CD4-positive, alpha-beta T cell treated with Interleukin-17A for 4 hours (primary cell): ENCODE measurements at places on chromosomes 6 and 20.

- no peak for DNase-seq
These were observed 11.2 kb upstream of the HDAC2 start for GRCh38 chr6:113982055-113982550.

GRCh38 chr6:33116417-33116816 is 40.6 kb downstream of the HLA-DPB1 start:
- no peak for DNase-seq

DNA sequence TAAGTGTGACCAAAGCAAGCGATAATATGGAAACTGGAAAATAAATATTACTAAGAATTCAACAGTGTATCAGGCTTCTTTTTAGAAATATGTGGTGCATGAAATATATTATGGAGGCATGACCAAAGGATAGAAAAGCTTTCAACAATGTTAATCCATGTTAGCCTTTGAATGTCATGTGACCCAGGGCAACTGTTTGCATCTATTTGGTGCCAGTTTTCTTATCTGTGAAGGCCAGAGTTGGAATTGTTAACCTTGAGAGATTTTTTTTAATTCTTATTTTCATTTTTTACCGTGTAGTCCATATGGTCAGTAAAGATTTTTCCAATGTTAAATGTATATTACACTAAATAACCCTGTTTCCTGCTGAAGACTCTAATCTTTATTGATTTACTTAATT is 411.1 kb downstream of the BCKDHB start:
- DNase-seq = no peak

DNA sequence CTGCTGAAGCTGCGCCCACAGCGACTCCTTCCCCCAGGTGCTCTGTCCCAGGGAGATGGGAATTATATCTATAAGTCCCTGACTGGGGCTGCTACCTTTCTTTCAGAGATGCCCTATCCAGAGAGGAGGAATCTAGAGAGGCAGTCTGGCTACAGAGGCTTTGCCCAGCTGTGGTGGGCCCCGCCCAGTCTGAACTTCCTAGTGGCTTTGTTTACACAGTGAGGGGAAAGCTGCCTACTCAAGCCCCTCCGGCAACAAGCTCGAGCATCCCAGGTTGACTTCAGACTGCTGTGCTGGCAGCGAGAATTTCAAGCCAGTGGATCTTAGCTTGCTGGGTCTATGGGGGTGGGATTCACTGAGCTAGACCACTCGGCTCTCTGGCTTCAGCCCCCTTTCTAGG is 152.5 kb upstream of the MAP3K7 start:
- no peak for DNase-seq

- DNase-seq = no peak
These were observed 94.5 kb upstream of the SULF2 start for GRCh38 chr20:47879771-47880170.

- no peak for DNase-seq
These were observed 4.1 kb upstream of the ABT1 start for GRCh38 chr6:26592649-26593048.

DNA sequence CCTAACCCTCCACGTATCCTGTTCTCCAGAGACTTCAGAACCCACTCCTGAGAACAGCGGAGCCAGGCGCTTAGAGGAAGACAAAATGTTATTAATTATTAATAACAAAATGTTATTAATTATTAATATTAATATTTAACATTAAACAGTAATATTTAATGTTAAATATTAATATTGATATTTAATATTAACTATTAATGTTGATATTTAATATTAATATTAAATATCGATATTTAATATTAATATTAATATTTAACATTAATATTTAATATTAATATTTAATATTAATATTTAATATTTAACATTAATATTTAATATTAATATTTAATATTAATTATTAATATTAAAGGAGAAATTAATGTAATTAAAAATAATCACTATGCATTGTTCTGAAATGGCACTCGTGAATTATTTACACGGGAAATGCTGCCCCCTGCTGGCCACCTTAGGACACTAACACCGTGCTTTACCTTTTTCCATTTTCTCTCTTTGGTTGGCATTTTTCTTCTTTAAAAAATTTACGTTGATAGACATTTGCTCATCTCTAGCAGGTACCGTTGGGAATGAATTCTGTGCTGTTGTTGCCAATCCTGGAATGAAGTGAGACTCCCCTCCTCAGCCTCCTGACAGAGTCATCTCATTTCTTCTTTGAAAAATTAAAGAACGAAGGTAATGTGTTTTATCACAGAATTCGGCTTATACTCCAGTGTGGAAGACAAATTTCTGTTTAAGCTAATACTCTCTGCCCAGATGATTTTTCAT is 7.5 kb upstream of the GGTLC1 start:
- DNase-seq = peak; percentile 80

DNA sequence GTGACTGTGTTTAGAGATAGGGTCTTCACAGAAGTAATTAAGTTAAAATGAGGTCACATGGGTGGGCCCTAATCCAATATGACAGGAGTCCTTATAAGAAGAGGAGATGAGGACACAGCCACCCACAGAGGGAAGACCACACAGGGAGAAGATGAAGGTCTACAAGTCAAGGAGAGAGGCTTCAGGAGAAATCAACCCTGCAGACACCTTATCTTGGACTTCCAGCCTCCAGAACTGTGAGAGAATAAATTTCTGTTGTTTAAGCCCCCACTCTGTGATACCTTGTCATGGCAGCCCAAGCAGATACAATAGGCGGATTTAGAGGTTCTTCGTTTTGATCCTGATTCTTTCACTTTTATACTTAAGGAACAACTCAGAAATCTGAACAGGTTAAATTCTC is 63.5 kb upstream of the NEDD9 start:
- DNase-seq = no peak

- DNase-seq = peak; percentile 76
These were observed 49.5 kb downstream of the TOX2 start for GRCh38 chr20:43963872-43964791.

- DNase-seq = no peak
These were observed 9.7 kb downstream of the SCAF8 start for GRCh38 chr6:154742891-154743290.

DNA sequence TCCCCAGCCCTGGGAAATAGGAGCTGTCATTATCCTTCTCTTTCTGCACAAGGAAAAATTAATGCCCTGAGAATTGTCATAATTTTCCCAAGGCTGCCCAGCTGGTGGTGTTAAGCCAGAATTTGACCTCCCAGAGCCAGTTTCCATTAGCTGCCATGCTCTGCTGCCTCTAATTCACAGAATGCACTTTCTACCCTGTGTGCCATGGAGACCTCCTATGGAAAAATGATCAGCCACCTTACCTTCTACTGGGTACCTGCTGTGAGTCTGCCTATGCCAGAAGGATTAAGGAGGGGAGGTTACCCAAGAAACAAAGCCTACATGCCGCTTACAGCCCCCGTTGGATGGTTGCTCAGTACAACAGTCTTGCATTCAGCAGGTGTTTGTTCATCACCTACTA is 29.1 kb downstream of the POFUT1 start:
- DNase-seq = no peak

DNA sequence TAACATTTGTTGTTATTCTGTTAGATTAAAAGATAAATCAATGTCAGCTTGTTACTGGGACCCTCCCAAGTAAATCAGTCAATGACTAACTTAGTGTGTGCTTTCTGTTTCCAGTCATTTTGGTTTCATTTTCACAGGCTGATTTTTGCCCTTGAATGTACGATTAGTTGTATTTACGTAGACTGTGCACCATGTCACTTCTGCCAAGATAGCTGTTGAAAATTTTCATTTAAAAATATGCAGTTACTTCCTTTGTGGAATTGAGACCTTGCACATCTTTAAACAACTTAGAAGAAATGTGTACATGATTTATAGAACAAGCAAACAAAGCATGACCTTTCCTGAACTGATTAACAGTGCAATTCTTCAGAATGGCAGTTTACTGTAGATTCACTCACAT is 944.8 kb upstream of the CITED2 start:
- DNase-seq = no peak

DNA sequence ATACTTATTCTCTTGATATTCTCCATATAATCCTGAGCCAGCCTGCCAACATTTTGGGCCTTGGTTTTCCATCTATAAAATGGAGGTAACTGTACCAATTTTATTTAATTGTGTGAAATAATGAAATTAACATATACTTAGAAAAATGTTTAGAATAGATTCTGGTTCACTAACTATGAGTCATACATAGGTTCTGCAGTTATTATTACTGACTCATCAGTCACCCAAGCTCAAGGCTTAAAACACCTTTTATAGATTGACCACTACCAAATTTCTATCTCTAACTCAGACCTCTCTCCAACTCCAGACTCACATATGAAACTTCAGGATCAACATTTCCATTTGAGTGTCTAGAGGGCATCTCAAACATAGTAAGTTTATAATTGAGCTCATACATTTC is 1277.2 kb upstream of the GJE1 start:
- no peak for DNase-seq

GRCh38 chr6:157823528-157824370 is 703 bp downstream of the SNX9 start:
- peak; percentile 72 for DNase-seq

DNA sequence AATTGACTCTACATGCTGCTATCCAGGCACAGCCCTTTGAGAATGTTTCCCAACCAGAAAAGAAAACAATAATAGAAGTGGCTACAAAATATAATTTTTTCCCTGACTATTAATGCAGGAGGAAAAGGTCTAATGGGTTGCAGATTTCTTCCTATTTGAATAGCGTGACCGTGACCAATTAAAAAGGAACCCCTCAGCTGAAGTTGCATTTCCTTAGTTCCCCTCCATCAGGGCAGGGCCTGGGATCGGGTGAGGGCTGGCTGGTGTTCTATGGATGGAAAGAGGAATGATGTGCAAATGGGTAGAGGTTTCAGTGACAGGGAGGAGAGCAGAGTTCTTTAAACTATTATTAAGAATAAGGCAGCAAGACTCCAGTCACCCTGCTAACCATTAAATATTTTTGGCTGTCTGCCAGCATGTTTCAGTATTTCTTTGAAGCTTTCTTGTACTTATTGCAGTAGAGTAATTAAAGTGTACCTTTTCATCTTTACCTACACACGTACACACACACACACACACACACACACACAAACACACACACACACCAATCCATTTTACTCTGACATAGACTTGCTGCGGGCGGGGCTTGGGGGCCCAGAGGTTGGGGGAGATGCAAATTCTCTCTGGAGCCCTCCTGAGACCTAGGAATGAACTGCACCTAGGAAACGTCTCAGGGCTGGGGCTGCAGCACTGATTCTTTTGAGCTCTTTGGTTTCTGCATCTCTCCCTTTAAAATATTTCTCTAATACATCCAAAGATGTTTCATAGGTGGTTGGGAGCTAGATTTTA is 154.8 kb upstream of the SLC35B3 start:
- no peak for DNase-seq

DNA sequence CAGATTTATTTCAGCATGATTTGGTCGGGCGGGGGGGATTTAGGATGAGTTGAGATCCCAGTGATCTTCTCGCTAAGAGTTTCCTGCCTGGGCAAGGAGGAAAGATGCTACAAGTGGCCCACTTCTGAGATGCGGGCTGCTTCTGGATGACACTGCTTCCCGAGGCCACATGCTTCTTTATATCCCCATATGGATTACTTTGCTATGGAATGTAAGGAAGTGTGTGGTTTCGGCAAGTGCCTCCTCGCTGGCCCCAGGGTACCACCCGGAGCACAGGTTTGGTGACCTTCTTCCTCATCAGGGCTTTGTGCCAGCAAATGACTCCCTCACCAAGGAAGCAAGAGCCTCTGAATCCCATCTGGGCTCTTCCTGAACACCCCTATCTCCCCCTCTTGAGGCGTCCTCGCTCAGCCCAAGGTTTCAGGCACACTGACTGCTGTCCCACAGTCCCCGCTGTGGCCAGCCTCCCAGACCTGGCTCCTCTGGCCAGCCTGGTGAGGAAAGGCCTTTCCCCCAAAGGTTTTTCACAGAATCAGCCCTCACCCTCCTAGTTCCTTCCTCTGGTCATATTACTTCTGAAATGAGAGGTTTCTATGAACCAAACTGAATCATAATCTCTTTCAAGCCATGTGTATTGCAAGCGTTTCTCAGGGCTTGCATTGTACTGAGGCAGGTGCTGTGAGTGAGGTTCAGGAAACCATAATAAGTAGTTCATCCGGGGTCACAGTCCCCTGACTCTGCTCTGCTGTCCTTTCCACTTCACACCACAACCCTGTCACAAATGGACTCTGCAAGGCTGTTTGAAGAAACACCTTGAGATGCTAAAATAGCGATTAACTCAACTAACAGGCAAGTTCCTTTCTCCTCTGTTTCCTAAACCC is 41.7 kb upstream of the IL17A start:
- no peak for DNase-seq

DNA sequence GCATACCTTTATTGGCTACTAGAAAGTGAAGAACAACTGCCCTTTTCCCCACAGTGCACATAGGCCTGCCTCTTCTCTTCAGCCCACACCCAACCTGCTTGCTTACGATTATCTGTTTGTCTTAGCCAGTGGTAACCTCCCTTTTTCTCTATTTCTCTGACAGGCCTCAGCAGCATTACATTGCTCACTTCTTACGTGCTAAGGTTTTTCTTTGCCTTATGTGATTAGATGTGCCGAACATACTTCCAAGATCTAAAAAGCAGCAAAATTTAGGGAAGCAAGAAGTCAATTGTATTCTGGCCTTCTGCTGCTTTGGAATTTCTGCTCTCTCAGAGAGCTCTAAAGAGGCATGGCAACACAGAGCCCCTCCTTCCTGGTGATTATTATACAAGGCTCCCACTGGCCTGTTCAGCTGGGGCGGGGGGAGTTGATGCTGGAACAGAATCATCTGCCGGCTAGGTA is 7.0 kb downstream of the B4GALT5 start:
- DNase-seq = no peak

- no peak for DNase-seq
These were observed 84.2 kb downstream of the HUS1B start for GRCh38 chr6:572596-573265.

- no peak for DNase-seq
These were observed 3.1 kb downstream of the NTSR1 start for GRCh38 chr20:62711703-62712101.

DNA sequence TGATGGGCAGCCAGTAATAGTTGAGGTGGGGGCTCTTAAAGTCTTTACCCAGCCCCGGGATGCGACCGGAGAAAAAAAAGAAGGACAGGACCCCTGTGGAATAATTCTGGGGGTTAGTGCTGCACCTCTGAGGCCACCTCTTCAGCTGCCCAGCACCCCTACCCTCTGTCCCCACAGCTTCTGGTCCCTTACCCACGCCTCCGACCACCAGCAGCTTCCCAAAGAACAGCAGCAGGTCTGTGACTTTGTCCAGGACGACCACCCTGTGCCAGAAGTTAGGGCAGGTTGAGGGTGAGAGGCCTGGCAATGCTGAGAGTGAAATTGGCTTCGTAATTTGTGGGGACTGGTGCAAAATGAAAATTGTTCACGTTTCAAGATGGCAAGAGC is 2.2 kb upstream of the NEU1 start:
- DNase-seq = no peak

DNA sequence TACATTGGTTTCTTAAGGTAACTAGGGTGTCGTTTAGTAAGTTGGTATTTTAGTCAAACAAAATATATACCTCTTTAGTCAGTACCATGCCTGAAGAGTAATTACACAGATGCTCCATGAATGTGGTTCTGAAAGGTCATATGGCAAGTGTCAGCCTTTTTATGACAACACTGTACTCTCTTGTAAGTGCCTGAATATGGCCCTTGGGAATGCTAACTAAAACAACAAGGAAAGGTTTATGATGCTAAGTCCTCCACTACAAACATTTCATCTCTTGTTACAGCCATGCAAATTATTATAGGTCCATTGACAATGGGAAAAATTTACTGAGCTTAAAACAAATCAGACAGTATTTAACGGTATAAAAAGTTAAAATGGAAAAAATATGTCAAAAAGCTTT is 39.0 kb upstream of the SUPT3H start:
- no peak for DNase-seq

GRCh38 chr6:33592595-33593413 is 12.7 kb upstream of the BAK1 start:
- DNase-seq = peak; percentile 80

- DNase-seq = no peak
These were observed 73.8 kb downstream of the CDK19 start for GRCh38 chr6:110741517-110741916.
